Fibroblast of the aortic adventitia (primary cell): ENCODE measurements at places on chromosomes 13 and 19.

- DNase-seq: no peak
Measured at GRCh38 chr19:39218230-39219007, 14.4 kb upstream of the SYCN start.

GRCh38 chr13:91313581-91313980 is 33.9 kb upstream of the MIR17HG start:
- DNase-seq: no peak

DNA sequence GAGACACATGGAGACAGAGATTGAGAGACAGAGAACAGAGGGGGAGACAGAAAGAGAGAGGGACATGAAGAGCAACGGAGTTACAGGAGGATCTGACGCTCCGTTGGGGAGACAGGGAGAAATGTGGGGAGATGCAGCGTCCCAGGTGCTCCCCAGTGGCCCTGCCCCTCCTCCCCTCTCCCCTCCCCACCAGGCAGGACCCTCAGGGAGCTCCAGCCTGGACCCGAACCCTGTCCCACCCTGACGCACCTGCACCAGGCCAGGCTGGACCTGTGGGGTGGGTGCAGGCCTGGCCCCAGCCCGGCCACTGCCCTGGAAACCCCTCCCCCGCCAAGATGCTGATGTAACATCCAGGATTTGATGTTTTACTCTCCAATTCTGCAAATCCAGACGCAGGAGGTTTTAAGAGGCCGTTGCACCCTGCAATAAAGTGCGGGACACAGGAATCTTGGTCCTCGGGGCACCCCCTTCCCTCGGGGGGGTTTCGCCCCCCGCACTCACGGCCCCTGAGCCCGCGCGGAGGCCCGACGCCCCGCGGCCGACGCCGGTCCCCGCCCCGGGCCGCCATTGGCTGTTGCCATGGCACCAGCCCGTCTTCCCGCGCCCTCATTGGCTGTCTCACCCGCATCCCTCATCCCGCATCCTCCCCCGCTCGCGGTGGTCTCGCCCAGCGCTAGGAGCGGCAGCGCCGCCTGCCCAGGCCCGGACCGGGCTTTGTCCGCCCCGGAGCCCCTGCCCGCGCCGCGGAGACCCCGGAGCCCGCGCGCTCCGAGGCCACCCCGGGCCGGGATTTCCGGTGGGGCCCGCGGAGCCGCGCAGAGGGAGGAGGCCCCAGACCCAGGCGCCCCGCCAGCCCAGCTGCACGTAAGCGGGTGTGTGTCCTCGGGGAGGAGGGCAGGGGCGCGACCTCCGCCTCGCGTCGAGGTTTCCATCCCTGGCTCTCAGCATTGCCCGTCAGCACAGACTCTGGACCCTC is at the start of gene APC2:
TSS of gene APC2 (plus strand) at position 655 of the 976 bp plus-strand sequence. CDS start 2,881 bp downstream, outside the sequence.
- DNase-seq: no peak

- DNase-seq: peak; percentile 13
Measured at GRCh38 chr19:5621311-5621944, 1.1 kb downstream of the SAFB2 start.

DNA sequence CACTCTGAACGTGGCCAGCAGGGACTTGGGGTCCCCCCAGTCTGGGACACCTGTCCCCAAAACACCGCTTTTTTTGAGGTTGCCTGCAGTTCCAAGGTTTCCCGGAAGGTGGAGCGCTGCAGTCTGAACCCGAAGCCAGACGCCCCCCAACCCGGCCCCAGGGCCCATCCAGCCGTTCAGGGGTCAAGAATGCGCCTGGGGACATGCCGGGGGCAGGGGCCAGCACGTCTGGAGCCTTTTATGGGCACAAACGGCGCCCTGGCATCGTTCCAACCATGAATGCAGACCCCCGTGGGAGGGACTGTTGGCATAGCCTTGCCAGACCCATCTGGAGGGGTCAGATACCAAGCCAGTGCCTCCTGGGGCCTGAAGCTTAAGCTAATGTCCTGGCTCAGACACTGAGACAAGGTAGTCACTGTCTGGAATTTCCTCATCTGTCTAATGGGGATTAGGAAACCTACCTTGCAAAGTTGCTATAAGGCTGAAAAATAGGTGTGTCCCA is 6.9 kb downstream of the S1PR5 start:
- DNase-seq: no peak

- DNase-seq: no peak
Measured at GRCh38 chr19:2546128-2547032, 70.5 kb downstream of the GADD45B start.

DNA sequence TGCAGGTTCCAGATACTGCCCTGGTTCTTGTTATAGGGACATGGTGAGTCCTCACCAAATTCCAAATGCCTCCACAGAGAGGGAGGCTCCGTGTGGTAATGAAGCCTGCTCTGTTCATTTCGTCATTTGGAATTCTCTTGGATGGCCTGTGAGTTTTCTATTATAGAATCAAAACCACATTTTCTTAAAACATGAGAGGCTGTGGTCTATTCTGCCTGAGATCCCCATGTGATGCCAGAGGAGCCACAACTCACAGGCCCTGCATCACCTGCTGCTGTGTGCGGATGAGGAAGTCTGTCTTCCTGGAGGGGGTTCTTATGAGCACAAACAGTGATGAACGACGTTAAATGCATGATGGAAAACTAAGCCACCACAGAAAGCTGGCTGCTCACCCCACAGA is 264.4 kb downstream of the UQCRFS1 start:
- peak; percentile 53 for DNase-seq
